ENCODE measurements at places on chromosomes 6 and 20. TPM values are rescaled to one million over a fixed set of nuclear protein-coding genes. Genes with fewer than 3 reads are reported as not detected.

BMP5 gene
- 95.9 TPM for polyA plus RNA-seq

NKX2-4 gene
- not detected for polyA plus RNA-seq

ARMC12 gene
- 0.70 TPM for polyA plus RNA-seq

EPB41L1 gene
- 32.2 TPM for polyA plus RNA-seq

BEND3 gene
- polyA plus RNA-seq: 4.3 TPM

TCFL5 gene
- 11.1 TPM for polyA plus RNA-seq

ARMC2 gene
- 17.6 TPM for polyA plus RNA-seq
